Liver (tissue), 10 donors: ENCODE measurements at places on chromosomes 4 and X. TPM values are rescaled to one million over a fixed set of nuclear protein-coding genes. Genes with fewer than 3 reads are reported as not detected.

DNA sequence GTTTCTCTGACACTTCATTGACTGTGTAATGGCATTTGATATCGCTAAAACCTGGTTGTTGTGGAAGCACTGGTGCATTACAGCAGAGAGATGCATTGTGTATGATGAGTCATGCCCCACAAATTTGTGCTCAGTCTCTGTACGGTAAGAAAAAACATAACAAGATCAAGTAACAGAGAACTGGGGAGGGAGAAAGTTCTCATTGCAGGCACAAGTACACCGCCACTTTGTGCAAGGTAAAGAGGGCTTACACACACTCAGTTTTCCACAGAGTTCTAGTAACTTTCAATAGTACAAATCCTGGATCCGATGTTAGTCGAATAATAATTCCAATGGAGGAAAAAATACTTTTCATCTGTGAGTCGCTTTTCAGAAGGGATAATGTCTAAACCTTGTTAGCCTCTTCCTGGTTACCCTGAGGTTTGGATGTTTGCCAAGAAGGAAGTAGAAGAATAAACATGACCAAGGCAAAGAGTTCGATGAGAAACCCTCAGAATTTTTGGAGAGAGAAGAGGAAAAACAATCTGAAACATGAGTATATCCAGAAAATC, 512.5 kb upstream of the SLIT2 start:
- no peaks in the 10 kb centered on the region for H3K4me1 ChIP-seq
- DNase-seq: no peak
- H3K36me3 ChIP-seq: no peaks in the 10 kb centered on the region

The WAS gene
- 1.0 TPM for polyA plus RNA-seq

The NXF2 gene
- not detected for polyA plus RNA-seq

GRCh38 chr4:150999086-150999485, 16.0 kb downstream of the LRBA start:
- H3K27me3 ChIP-seq: no peaks in the 10 kb centered on the region
- H3K4me1 ChIP-seq: no peaks in the 10 kb centered on the region

GRCh38 chr4:2798399-2799223, 5.7 kb downstream of the SH3BP2 start:
- H3K27ac ChIP-seq: peak overlapping the region; percentile 90
- peak; percentile 43 for DNase-seq
- peaks cover 81% of the 10 kb centered on the region for H3K4me1 ChIP-seq
- no peak overlapping the region for H3K4me3 ChIP-seq
- H3K36me3 ChIP-seq: no peaks in the 10 kb centered on the region

DNA sequence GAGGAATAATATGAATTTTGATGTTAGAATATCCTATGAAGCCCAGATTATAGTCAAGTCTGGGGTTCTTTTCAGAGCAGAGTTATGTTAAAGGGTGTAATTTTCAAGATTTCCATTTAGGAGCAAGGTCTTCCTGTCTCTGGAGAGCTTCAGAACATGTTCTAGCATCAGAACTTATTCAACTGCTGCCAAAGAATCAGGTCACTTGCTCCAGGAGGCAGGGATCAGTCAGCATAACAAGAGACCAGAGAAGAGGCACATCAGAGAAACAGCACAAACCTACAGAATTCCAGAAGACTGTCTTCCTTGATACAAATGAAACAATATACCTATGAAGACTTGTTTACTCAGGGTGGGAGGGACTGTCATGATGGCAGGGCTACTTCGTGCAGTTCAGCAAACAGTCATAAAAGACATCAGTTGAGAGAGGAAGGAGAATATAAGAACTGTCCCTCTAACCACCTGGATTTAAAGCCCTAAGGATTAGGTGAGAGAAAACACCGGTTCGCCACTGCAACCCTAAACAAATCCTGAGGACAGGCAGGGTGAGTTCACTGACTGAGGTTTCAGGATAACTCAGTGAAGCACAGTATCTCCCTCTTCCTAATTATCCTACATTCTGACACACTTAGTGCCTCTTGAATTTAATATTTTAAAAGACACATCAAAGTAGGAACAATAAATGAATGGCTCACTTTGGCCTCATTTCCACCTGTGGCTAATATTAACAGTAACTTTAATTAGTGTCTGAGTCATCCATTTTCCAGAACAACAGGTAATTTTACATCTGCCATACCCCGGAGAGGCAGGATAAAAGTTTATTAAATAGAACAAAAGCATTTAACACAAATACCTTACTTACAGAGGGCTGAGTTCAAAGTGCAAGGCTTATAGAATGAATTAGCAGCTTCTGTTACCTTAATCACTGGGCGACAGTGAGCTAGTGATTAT, 93.0 kb downstream of the HDAC8 start:
- DNase-seq: no peak
- H3K36me3 ChIP-seq: no peaks in the 10 kb centered on the region
- H3K27me3 ChIP-seq: no peaks in the 10 kb centered on the region
- peaks cover 10% of the 10 kb centered on the region for H3K4me1 ChIP-seq
- H3K27ac ChIP-seq: no peak overlapping the region

DNA sequence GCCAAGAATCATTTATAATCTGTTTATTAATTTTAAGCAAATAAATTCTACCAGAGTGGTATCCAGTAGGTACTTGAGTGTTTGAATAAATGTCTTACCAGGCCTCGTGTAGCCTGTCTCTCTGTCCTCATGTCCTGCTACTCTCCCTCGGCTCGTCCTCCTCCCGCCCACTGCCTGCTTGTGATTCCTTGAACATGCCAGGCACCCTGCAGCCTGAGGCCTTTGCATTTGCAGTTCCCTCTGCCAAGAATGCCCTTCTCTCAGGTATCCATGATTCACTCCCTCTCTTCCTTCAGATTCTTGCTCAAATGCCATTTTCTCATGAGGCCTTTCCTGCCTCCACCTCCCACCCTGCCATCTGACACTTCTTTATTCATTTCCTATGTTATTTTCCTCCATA, 209.7 kb upstream of the PRPS2 start:
- no peaks in the 10 kb centered on the region for H3K27me3 ChIP-seq
- no peaks in the 10 kb centered on the region for H3K36me3 ChIP-seq
- no peak for DNase-seq
- H3K4me3 ChIP-seq: no peak overlapping the region
- no peak overlapping the region for H3K27ac ChIP-seq
- H3K4me1 ChIP-seq: no peaks in the 10 kb centered on the region

The RBMXL3 gene
- polyA plus RNA-seq: not detected

The MAGEC3 gene
- not detected for polyA plus RNA-seq

DNA sequence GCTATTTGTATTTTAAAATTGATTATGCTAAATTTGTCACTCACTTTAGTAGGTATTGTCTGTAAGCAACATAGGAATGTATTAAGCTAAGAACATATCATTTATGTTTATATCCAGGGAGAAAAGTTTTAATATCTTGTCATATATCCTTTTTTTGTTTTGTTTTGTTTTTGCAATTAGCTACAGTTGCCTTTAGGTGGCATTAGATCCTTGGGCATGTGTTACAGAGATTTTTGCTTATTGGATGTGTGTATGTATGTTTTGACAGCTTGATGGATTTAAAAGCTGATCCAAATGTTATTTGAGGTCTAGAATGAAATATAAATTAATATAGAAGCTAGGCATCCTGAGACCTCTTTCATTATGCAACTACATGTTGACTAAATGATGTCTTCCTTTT, 36.1 kb upstream of the OTUD4 start:
- no peak overlapping the region for H3K4me3 ChIP-seq
- no peaks in the 10 kb centered on the region for H3K36me3 ChIP-seq
- H3K27ac ChIP-seq: no peak overlapping the region
- H3K4me1 ChIP-seq: no peaks in the 10 kb centered on the region
- no peak for DNase-seq
- H3K27me3 ChIP-seq: no peaks in the 10 kb centered on the region

DNA sequence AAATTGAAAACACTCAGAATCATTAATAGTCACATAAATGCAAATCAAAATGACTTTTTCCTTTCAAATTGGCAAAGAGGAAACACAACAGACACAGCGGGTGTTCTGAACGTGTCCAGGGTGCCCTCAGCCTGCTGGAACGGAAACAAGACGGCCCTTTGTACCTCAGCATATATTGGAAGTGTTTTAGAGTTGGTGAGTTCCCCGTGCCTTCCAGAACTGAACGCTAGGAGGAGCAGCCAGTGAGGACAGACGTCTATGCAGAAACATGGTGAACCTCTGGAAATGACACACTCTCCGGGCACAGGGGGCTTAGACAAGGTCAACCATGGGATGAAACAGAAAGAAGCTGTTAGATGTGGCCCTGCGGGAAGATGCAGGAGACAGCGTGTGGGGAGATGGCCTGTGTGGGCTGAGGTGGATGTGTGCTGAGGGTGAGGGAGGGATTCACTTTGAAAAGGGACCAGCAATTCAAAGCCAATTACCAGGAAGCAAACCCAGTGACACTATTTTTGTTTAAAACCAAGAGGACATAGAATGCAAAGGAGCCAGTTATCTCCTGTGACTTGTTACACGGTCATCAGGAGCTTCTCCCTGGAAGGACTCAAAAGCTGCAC, 40.4 kb downstream of the RNF212 start:
- H3K27me3 ChIP-seq: no peaks in the 10 kb centered on the region
- no peak overlapping the region for H3K4me3 ChIP-seq
- no peak overlapping the region for H3K27ac ChIP-seq
- peak; percentile 43 for DNase-seq
- H3K36me3 ChIP-seq: no peaks in the 10 kb centered on the region

- no peak overlapping the region for H3K27ac ChIP-seq
- no peaks in the 10 kb centered on the region for H3K4me1 ChIP-seq
- no peaks in the 10 kb centered on the region for H3K36me3 ChIP-seq
- DNase-seq: no peak
Observed at GRCh38 chrX:42606591-42606990, 171.4 kb downstream of the PPP1R2C start.

- no peak overlapping the region for H3K4me3 ChIP-seq
- H3K4me1 ChIP-seq: no peaks in the 10 kb centered on the region
- no peaks in the 10 kb centered on the region for H3K27me3 ChIP-seq
- H3K36me3 ChIP-seq: no peaks in the 10 kb centered on the region
- no peak for DNase-seq
Observed at GRCh38 chr4:108097990-108098553, 70.7 kb downstream of the LEF1 start.

The DGAT2L6 gene
- not detected for polyA plus RNA-seq

The PRDM8 gene
- polyA plus RNA-seq: 0.14 TPM

DNA sequence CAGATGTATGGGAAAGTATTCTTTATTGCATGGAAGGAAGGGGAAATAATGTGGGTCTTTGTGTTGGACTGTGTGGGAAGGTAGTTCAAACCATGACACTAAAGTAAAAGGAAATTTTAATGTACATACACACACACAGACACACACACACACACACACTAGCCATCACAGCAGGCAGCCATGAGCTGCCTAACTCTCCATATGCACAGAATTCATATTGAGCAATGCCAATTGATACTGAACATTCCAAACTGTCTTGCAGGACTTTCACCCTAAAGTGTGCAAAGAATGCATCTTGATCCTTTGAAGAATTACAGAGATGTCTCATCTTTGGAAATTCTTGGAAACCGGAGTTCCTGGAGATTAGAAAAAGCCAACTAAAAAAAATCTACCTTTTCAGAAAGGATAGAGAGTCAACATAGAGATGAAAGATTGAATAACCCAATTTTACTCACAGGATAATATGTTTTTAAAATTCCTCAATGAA, 120.6 kb upstream of the MBNL3 start:
- H3K36me3 ChIP-seq: no peaks in the 10 kb centered on the region
- H3K4me1 ChIP-seq: no peaks in the 10 kb centered on the region
- H3K27ac ChIP-seq: no peak overlapping the region

The SMIM43 gene
- polyA plus RNA-seq: not detected

GRCh38 chrX:38636949-38637819, 75.8 kb downstream of the TSPAN7 start:
- H3K4me3 ChIP-seq: no peak overlapping the region
- H3K4me1 ChIP-seq: no peaks in the 10 kb centered on the region
- no peaks in the 10 kb centered on the region for H3K36me3 ChIP-seq
- DNase-seq: no peak
- H3K27me3 ChIP-seq: no peaks in the 10 kb centered on the region

- no peak overlapping the region for H3K4me3 ChIP-seq
- H3K4me1 ChIP-seq: no peaks in the 10 kb centered on the region
- no peak overlapping the region for H3K27ac ChIP-seq
Observed at GRCh38 chr4:956531-957230, 16.7 kb downstream of the DGKQ start.

DNA sequence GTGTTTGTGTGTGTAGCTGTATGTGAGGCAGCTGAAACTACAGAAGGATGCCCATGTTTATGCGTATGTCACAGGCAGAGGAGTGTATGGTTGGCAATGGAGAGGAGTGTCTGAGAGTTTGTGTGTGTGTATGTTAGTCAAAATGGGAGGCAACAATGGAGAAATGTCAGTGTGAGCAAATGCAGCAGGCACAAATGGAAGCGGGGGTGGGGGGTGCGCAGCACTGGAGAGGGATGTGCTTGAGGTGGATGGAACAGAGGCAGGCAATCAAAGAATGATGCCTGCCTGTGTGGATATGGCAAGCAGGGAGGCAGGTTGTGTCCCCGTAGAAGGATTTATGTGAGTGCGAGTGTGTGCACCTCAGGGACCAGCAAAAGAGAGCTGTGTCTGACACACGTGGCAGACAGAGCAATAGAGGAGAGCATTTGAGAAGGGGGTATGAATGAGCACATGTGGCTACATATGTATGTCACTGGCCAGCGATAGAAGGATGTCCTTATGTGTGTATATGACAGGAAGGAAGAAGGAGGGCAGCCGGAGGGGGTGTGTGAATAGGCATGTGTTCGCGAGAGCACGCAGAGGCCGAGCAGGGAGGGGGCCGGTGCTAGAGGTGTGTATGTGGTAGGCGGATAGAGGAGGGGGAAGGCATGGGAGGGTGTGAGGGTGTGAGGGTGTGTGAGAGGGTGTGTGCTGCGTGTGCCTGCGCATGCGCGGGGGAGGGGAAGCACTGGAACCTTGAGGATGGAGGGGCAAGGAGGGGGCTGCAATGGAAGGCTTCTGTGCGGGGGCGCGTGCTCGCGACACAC, 1.1 kb downstream of the PJA1 start:
- H3K36me3 ChIP-seq: no peaks in the 10 kb centered on the region
- no peak overlapping the region for H3K27ac ChIP-seq
- peaks cover 2% of the 10 kb centered on the region for H3K4me1 ChIP-seq
- H3K4me3 ChIP-seq: peak overlapping the region; percentile 76
- no peak for DNase-seq

DNA sequence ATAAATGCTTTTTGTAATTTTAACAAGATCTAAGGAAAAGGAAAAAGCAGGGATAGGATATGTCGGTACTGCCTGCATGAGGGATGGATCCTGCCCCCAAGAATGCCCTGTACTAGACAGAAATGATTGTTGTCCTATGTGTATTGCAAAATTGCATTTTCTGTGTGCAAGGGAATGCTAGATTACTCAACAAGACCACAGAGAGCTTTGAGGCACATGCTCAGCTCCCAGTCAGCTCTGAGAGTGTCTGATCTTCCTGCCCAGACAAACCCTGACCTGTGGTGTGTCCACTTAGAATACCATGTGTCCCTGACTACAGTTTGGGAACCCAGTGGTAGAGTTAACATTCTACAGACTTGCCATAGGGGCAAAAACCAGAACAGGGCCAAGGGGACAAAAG, 129.2 kb upstream of the PAK3 start:
- H3K4me1 ChIP-seq: no peaks in the 10 kb centered on the region
- H3K36me3 ChIP-seq: no peaks in the 10 kb centered on the region
- DNase-seq: no peak
- no peaks in the 10 kb centered on the region for H3K27me3 ChIP-seq

GRCh38 chr4:177016541-177017141, 223.9 kb upstream of the VEGFC start:
- no peak overlapping the region for H3K4me3 ChIP-seq
- no peaks in the 10 kb centered on the region for H3K27me3 ChIP-seq
- H3K27ac ChIP-seq: no peak overlapping the region
- H3K4me1 ChIP-seq: no peaks in the 10 kb centered on the region

The MSANTD1 gene
- polyA plus RNA-seq: 0.05 TPM

The FGFRL1 gene
- 49.1 TPM for polyA plus RNA-seq

GRCh38 chr4:89757154-89757719, 79.7 kb downstream of the SNCA start:
- H3K4me3 ChIP-seq: no peak overlapping the region
- DNase-seq: no peak
- H3K36me3 ChIP-seq: no peaks in the 10 kb centered on the region
- no peaks in the 10 kb centered on the region for H3K4me1 ChIP-seq
- no peaks in the 10 kb centered on the region for H3K27me3 ChIP-seq
- no peak overlapping the region for H3K27ac ChIP-seq
